Spinal cord (tissue), 10 donors: ENCODE measurements at places on chromosomes 12 and 14.

DNA sequence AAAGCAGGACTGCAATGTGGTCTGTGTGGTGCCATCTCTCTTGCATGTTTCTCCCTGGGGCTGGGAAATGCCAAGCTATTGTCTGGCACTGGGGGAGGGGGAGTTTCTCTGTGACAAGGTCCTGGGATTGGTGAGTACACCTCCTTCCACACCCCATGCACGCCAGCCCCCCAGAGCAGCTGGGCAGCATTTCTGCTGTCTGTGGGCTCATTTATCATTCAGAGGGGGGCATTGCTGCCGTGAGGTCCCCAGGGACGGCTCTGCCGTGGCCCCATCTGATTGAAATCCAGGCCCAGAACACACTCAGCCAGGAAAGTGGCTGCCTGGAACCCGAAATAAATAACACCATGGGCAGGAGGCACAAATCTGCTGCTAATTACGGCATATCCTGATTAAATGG lies 12.6 kb upstream of the FAM222A start:
- DNase-seq, result no peak

GRCh38 chr12:17928708-17929366 lies 161.2 kb downstream of the RERGL start:
- DNase-seq, result no peak

GRCh38 chr14:51258280-51258679 lies 18.2 kb downstream of the TMX1 start:
- DNase-seq, result no peak

- no peak for DNase-seq
Measured at GRCh38 chr14:32404784-32405573, 75.9 kb downstream of the AKAP6 start.

GRCh38 chr12:88802096-88802706 lies 221.9 kb upstream of the KITLG start:
- DNase-seq, result no peak
